ENCODE measurements at places on chromosomes 3 and 15. TPM values are rescaled to one million over a fixed set of nuclear protein-coding genes. Genes with fewer than 3 reads are reported as not detected.

DNA sequence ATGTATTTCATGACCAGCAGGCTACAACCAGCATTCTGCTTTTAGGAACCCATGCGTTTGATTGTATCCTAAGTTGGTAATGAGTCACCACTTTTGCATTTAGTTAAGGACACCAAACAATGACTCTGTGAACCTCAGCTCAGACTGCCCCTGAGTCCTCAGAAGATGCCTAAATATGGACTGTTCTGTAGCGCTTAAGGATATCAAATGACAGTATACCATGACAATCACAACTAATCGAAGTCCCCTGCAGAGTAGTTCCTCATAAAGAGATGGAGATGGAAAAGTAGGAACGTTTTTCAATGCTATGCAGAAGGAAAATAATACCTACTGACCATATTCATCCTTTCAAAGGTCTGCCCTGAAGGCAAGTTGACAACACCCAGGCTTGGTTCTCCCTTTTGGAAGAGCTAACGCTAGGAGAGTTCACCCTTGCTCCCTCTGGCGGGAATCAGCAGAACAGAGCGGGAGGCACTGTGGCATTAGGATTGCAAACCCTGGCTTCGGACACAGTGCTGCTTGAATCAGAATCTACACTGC, 508.6 kb downstream of the FHIT start:
- no peaks in the 10 kb centered on the region for H3K4me1 ChIP-seq
- H3K27me3 ChIP-seq = no peaks in the 10 kb centered on the region
- H3K4me3 ChIP-seq = no peak overlapping the region
- DNase-seq = no peak
- no peak overlapping the region for H3K27ac ChIP-seq
- H3K36me3 ChIP-seq = no peaks in the 10 kb centered on the region

DNA sequence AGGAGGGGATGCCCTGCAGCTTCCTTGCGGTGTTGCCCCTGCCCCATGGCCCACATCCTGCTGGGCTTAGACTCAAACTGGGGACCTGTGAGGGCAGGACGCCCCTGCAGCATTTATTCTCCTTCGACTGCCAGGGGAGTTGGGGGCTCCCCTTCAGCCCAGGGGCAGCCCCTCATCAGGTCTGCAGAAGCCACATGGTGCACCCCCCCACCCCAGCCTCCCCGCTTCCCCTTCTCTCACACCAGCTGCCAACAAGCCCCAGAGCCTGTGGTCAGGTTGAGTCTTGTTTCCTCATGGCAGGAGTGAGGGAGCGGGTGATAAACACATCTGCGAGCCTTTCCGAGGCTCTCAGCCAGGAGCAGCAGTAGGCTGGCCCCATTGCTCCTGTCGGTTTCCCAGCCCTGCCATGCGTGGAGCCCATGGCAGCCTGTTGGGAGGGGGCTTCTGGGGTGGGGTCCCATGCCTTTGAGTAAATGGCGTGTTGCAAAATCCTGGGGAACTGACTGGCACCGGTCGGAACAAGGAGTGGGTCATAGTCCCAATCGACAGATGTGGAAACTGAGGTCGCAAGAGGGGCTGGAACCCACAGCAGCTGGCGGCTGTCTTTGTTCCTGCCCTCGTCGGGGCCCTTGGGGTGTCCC, 27.8 kb downstream of the WNT7A start:
- no peaks in the 10 kb centered on the region for H3K36me3 ChIP-seq
- H3K4me1 ChIP-seq = peaks cover 52% of the 10 kb centered on the region
- H3K27ac ChIP-seq = no peak overlapping the region
- DNase-seq = no peak
- no peak overlapping the region for H3K4me3 ChIP-seq
- no peaks in the 10 kb centered on the region for H3K27me3 ChIP-seq

DNA sequence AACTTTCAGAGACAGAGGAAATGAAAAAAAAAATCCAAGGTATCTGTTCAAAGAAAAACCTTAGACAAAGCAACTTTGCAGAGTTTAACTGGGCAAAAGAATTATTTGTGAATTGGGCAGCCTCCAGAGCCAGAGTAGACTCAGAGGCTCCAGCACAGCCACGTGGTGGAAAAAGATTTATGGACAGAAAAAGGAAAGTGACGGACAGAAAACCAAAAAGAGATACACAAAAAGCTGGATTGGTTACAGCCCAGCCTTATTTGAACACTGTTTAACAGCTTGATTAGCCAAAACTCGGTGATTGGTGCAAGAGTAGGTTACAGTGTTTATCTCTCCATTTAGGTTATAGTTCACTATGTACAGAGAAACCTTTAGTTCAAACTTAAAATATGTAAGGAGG, 23.7 kb upstream of the GPD1L start:
- no peak overlapping the region for H3K27ac ChIP-seq
- peaks cover 20% of the 10 kb centered on the region for H3K4me1 ChIP-seq
- no peak overlapping the region for H3K4me3 ChIP-seq
- no peak for DNase-seq

- H3K4me3 ChIP-seq = no peak overlapping the region
- H3K36me3 ChIP-seq = no peaks in the 10 kb centered on the region
- H3K27me3 ChIP-seq = no peaks in the 10 kb centered on the region
- no peak overlapping the region for H3K27ac ChIP-seq
- no peak for DNase-seq
- H3K4me1 ChIP-seq = no peaks in the 10 kb centered on the region
Observed at GRCh38 chr3:167450195-167450594, 23.6 kb downstream of the SERPINI2 start.

DNA sequence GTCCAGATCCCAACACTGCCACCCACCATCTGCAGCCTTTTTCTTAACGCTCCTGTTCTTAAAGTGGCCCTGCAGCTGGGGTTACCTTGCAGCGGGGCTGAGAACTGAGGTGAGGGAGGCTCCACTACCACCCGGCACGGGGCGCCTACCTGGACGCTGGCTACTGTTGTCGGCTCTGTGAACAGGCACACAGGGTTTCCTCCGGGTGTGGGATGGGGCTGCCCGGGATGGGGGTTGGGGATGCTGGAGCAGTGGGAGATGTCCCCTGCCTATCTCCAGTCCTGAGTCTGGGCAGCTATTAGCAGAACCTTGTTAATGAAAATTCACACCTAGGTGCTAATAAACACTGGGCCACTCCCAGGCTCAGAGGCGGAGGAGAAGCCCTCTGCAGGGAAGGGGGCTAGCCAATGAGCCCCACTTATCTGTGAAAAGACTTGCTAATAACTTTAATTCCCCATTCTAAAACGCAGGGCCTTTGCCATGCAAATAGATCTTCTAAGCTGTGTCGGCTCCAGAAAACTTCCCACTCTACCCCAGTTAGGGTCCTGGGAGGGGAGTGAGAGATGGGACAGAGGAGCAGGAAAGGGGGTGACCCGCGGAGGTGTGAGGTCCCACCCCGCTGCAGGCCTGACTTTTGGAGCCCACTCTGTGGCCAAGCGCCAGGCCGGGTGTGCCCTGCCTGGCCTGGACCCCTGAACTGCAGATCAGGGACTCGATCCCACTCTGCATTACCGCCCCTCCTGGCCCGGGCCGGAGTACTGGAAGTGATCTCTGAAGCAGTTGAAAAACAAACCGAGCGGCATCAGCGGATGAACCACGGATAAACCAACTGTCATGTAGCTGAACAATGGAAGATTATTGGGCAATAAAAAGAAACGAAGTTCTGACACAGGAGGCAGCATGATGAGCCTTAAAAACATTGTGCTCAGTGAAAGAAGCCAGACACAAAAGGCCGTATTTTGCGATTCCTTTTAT, 3.1 kb downstream of the MESP1 start:
- peaks cover 7% of the 10 kb centered on the region for H3K36me3 ChIP-seq
- H3K27ac ChIP-seq = no peak overlapping the region
- DNase-seq = no peak
- H3K4me3 ChIP-seq = no peak overlapping the region
- H3K27me3 ChIP-seq = peaks cover 14% of the 10 kb centered on the region

GRCh38 chr15:76185716-76186115, 125.6 kb downstream of the ETFA start:
- H3K4me3 ChIP-seq = no peak overlapping the region
- H3K36me3 ChIP-seq = peaks cover 5% of the 10 kb centered on the region
- peaks cover 35% of the 10 kb centered on the region for H3K27me3 ChIP-seq
- H3K27ac ChIP-seq = no peak overlapping the region
- peak; percentile 63 for DNase-seq

GRCh38 chr15:37103163-37103435, 2.8 kb upstream of the MEIS2 start:
- no peaks in the 10 kb centered on the region for H3K27me3 ChIP-seq
- no peak overlapping the region for H3K27ac ChIP-seq
- peak overlapping the region; percentile 82 for H3K4me3 ChIP-seq
- no peak for DNase-seq
- no peaks in the 10 kb centered on the region for H3K4me1 ChIP-seq

- H3K36me3 ChIP-seq = no peaks in the 10 kb centered on the region
- H3K27ac ChIP-seq = no peak overlapping the region
- peaks cover 14% of the 10 kb centered on the region for H3K4me1 ChIP-seq
- no peak for DNase-seq
- peaks cover 20% of the 10 kb centered on the region for H3K27me3 ChIP-seq
Observed at GRCh38 chr3:156160647-156161046, 40.3 kb downstream of the KCNAB1 start.

- no peak overlapping the region for H3K4me3 ChIP-seq
- no peak overlapping the region for H3K27ac ChIP-seq
- peaks cover 8% of the 10 kb centered on the region for H3K4me1 ChIP-seq
Observed at GRCh38 chr3:25820816-25821486, 31.1 kb downstream of the OXSM start.

GRCh38 chr3:169629895-169630294, 33.6 kb downstream of the MECOM start:
- no peak overlapping the region for H3K27ac ChIP-seq
- no peak overlapping the region for H3K4me3 ChIP-seq
- no peaks in the 10 kb centered on the region for H3K36me3 ChIP-seq
- H3K4me1 ChIP-seq = peaks cover 22% of the 10 kb centered on the region
- DNase-seq = no peak

- no peak for DNase-seq
- H3K27ac ChIP-seq = no peak overlapping the region
- peaks cover 15% of the 10 kb centered on the region for H3K4me1 ChIP-seq
- H3K4me3 ChIP-seq = no peak overlapping the region
Observed at GRCh38 chr15:77048135-77048876, 22.6 kb downstream of the TSPAN3 start.

THSD4 gene
- total RNA-seq = 29.6 TPM
